ENCODE measurements at places on chromosomes 16 and 17.

DNA sequence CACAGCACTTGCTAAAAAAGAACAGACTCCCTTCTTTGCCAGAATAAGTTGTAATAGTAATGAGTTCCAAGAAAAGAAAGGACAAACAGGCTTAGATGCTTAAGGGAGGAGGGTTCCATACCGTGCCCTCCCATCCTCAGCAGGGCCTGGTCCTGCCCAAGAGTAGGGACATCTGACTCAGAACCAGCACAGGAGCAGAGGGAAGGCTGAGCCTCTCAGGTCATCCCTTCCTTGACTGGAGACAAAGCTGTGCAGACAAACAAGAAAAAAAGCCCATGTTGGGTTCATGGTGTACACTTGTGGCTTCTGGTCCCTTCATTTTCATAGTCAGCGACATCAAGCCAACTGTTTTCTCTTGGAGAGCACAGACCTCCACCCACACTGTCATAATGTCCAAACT is 44.2 kb upstream of the NDRG4 start:
- DNase-seq: no peak

- no peak for DNase-seq
Measured at GRCh38 chr16:49455991-49456745, 82.6 kb downstream of the C16orf78 start.

- no peak for DNase-seq
Measured at GRCh38 chr16:66382966-66383299, 16.4 kb downstream of the CDH5 start.

DNA sequence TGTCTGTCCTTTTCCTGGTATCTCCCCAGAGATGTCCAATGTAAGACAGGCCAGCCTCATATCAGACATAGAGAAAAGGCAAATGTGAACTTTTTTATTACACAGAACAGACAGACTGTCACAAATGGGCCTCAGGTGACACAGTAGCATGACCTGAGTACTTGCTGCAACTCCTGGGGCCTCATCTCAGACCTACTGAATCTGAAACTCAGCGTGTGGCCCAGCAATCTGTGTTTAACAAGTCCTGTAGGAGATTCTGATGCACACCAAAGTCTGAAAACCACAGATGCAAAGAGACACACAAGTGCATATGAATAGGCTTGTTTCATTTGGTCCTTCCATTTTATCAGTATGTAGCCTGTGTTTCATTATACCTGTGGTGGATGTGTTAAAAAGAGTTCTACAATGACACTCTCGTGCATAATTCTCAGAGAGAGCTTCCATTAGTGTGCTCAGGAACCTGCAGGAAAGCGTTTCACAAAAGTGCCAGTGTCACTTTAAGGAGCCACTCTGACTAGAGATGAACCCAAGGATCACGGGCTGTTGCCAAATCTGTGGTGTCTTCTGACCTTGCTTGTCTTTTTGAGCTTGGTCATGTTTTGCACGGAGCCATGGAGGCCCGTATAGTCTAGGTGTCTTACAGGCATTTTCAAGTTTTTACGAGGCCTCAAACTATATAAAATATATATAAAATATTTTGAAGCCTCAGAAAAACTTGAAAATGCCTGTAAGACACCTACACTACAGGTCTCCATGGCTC is 33.8 kb upstream of the NF1 start:
- no peak for DNase-seq

DNA sequence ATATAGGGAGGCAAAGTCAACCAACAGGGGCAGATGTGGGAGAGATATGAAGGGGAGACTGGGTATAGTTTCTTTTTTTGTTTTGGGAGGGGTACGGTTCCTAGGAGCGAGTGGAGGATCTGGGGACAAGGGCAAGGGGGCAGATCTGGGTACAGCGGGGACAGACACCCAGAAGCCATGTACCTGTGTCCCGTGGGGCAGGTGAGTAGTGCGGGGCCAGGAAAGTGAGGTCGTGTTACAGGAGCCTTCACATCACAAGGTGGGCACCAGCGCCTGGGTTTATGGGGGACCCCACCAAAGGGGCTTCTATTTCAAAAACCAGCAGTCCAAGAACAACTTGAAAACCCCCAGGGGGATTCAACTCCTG is 11.5 kb downstream of the LITAF start:
- DNase-seq: peak; percentile 10

DNA sequence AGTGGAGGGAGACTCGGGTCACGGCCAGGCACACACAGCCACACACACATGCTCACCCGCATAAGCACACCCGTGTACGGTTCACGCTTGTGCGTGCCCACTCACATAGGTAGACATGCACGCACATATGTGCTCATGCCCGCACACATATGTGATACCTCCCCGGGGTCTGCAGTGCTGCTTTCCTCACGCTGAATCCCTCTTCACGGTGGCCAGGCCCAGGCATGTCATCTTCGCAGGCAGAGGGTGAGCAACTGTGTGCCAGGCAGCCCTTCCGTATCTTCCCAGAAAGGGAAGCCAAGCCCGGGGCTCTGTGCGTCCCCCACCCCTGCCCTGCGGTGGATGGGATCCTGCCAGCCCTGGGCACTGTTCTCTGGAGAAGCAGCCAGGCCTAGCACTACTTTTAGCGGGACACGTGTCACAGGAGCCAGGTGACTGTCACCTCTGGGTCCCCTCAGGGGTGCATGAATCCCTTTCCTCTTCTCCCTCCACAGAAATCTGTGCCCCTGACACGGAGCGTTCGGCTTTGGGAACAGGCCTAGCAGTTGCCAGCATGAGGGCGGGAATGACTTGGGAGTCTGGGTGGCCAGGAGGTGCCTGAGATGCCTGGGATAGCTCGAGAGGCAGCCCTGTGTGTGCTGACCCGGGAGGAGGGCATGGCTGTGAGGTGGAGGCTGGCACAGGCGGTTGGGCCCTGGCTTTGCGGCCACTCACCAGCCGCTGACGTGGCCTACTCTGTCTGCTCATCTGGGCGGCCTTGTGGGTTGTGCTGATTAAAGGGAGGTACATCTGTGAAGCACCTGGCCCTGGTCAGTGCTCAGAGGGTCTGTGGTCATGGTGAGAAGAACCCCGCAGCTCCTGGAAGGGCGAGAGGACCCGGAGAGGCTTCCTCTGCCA is 47.5 kb downstream of the BAIAP2 start:
- DNase-seq: no peak

DNA sequence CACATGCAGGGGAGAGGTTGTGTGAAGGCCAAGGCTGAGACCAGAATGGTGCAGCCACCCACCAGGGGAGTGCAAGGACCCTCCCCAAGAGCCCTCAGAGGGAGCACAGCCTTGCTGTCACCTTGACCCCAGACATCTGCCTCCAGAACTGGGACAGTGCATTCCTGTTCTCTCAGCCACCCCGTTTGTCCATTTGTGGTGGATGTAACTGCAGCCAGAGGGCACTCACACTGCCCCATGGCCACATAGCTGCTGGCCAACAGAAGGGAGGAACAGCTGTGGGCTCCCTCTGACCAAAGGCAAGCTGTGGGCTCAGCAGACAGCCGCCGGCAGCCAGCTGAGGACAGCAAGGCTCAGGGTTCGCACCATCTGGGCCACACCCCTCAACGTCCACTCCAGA is 49.8 kb upstream of the KLHDC4 start:
- no peak for DNase-seq

GRCh38 chr17:27807567-27808470 is 7.5 kb upstream of the NOS2 start:
- no peak for DNase-seq
